Motor neuron (in vitro differentiated cells): ENCODE measurements at places on chromosomes 16 and 17.

- ATAC-seq = no peak
Measured at GRCh38 chr16:177394-177822, 928 bp downstream of the HBA1 start.

DNA sequence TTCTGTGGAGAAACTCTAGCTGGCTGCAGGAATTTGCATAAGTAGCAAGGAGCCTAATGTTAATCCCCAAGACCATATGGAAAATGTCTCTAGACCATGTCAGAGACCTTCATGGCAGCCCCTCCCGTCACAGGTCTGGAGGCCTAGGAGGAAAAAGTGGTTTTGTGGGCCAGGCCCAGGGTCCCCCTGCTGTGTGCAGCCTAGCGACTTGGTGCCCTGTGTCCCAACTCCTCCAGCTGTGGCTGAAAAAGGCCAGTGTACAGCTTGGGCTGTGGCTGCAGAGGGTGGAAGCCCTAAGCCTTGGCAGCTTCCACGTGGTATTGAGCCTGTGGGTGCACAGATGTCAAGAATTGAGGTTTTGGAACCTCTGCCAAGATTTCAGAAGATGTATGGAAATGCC, 306.9 kb upstream of the CA10 start:
- ATAC-seq = no peak

GRCh38 chr17:61668486-61668885, 77.5 kb upstream of the NACA2 start:
- no peak for ATAC-seq

GRCh38 chr17:33966410-33967059, 288.6 kb upstream of the CCL2 start:
- ATAC-seq = no peak

DNA sequence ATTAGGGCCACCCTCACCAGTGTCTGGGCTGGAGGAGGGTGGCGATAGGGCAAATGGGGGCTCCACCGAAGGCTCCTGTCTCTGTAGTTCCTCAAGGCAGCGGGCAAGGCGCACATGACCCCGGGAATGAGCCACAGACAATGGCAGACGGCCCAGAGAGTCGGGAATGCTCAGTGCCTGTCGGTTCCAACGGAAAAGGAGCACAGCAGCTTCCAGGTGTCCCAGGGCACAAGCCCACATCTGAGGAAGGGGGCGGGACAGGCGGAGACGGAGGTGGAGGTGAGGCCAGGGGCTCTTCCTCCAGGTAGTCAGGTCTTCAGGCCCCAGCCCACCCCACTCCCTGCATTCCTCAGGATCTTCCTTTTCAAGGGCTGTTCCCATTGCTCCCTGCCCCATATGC, 5.1 kb upstream of the SPAG7 start:
- ATAC-seq = no peak

GRCh38 chr17:13337864-13338371, 263.8 kb downstream of the HS3ST3A1 start:
- ATAC-seq = peak; percentile 79

DNA sequence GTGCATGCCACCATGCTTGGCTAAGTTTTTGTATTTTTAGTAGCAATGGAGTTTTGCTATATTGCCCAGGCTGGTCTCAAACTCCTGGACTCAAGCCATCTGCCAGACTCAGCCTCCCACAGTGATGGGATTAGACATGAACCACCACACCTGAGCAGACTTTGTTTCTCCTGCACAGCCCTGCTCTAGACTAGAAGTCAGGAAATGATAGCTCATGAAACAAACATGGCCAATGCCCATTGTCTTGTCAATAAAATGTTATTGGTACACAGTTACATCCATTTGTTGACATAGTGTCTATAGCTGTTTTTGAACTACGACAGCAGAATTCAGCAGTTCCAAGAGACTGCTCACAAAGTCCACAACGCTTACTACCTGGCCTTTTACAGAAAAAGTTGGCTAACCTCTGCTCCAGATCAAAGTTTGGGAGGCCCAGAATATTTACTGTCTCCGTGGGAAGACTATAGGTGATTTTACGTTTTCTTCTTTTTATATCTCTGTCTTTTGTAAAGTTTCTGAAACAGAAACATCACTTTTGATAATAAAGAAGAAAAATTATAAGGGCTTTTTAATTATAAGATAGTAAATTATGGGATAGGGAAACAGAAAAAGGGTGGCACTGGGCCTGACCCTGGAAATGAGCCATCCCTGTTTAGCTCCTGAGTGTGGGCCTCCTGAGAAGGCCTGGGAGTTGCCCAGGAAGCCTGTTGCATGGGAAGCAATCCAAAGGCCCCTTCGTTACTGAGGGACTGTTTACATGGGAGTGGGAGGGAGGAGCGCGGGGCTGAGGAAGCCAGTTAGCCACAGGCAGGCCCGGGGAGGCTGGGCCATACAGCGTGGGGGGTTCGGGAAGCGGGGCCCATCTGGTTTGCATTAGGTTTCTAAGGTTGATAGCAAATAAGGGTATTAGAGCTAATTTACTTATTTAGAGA, 201.5 kb downstream of the IRF8 start:
- no peak for ATAC-seq

DNA sequence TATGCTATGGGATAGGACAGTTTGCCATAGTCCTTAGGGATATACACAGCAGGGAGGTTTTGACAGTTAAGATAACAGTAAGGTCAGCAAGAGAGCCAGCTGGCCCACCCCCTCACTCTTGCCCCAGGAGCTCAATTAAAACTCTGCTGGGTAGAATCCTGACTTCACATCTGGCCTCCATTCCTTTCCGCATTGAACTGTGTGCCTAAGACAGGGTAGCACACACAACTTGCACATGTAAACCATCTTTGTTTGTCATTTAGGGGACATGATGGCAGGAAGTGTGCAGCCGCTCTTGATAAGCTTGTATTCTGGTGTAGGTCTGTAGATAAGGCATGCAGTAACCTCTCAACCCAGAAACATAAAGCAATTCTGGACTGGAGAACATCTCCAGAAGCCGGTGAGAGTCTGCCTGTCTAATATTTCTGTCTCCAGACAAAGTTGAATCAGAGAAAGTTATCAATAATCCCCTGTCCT, 5.2 kb downstream of the MINK1 start:
- ATAC-seq = no peak

DNA sequence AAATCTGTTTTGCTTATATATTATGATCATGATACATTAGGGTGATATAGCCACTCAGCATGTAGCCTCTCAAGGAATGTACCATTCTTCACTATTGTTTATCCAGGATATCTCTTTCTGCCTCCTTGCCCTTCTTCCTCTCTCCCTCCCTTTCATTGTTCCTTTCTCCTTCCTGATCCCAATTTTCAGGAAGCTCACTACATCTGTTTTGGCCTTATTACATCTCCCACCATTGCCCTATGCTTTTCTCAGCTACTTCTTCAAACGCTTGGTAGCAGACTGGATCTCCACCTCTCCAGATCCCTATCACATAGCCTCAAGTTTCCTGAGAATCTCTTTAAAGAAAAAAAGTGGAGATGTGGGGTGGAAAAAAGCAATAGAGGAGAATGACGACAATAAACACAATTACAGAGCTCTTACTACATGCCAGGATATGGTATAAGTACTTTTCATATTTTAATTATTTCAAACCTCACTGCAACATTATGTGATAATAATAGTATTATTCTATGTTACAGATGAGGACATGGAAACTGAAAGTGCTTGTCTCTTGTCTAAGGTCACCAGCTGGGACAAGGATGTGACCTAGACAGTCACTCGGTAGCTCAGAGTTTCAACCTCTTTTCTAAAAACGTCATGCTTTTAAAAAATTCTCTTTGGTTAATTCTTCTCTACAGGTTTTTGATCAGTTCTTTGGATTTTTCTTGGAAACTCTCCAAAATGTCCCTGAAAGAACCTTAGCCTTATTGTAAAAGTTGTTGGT, 959.1 kb downstream of the CDH11 start:
- no peak for ATAC-seq

- peak; percentile 92 for ATAC-seq
Measured at GRCh38 chr16:1351582-1352362, at the start of the genes GNPTG and TSR3. Gene GNPTG (plus strand): TSS chr16:1351931. CDS start chr16:1351966, 35 bp downstream. Gene TSR3 (minus strand): TSS chr16:1351878. CDS start chr16:1351804, 74 bp downstream.

DNA sequence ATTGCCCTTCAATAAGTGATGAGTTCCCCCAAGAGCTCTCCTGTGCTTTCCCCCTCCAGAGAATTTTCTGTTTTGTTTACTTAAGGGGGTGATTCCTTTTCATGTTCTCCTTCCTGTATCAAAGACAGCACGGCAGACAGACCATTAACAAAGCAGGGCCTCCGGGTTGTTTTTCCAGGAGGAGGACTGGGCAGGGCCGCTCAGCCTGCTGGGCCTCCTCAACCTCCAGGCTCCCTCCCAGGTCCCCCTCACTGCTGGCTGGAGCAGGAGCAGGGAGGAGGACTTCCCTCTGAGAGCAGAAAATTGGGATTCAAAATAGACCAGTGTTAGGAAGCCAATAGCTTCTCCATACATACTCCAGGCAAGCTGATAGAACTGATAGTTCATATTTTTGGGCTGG, 20.4 kb downstream of the SDK2 start:
- peak; percentile 52 for ATAC-seq

DNA sequence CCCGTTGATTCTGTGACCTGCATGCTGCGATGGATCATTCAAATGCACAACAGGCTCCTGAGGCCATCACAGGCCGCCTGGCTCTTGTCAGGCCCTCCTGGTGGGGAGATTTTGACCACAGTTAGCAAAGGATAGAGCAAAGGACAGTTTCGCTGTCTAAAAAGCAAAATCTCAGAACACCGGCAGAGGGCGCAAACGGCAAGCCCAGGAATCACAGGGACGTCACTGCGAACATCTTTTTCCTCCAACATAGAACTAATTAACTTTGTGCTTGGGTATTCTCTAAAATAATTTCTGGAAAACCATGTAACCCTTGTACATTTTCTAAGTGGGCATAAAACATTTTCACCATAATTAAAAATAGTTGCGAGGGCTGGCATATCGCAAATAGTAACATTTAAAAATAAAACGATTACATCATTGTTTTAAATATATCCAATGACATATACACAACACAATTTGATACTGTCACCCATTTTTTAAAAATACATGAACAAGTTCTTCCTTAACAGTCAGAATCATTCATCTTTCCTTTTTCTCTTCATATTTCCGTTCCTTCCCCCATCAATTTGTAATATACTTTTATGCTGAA, 19.7 kb upstream of the SLC47A1 start:
- peak; percentile 74 for ATAC-seq

DNA sequence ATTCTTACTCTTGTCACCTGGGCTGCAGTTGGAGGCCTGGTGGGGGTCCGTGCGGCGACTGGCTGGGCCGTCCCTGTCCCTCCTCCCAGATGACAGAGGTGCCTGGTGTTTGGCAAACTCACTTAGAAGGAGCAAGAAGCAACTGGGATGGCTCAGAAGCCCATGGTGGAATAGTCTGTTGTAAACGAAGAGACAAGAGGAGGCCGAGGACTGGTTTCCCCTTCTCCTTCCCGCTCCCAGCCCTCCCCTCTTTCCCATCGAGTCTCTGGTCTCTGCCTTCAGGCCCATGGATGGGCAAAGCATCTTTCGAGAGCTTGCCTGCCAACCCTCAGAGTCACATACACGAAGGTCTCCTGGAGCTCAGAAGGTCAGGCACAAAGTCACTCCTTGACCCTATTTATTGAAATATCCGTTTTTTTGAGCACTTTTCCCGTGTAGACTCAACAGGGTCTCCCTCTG, 364.4 kb downstream of the SEC14L1 start:
- ATAC-seq = no peak

DNA sequence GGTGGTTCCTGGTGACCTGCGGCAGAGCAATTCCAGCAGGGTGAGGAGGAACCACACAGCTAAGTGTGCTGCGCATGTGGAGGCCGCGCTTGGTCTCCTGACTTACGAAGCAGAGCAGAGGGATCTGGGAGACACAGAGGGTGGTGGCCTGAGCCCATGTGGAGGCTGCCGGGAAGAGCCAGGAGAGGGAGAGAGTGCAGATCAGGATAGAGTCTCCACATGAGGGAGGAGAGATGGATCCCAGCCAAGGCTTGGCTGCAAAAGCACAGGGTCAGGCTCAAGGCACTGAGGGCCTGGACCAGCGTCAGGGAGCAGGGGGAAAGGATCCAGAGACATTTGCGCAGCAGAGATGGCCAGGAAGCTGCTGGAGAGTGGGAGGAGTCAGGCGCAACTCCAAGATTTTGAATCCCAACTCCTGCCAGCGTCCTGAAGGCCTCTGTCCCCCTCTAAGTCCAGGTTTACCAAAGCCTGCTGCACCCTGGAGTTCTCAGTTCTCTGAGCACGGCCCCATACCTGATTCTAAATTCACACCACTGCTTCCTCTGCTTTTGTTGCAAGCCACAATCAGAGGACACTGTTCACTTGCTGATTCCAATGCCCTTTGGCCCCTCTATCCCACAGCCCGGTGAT, 11.3 kb upstream of the MLLT6 start:
- peak; percentile 24 for ATAC-seq

- no peak for ATAC-seq
Measured at GRCh38 chr16:4709481-4709880, 16.1 kb downstream of the NUDT16L1 start.

DNA sequence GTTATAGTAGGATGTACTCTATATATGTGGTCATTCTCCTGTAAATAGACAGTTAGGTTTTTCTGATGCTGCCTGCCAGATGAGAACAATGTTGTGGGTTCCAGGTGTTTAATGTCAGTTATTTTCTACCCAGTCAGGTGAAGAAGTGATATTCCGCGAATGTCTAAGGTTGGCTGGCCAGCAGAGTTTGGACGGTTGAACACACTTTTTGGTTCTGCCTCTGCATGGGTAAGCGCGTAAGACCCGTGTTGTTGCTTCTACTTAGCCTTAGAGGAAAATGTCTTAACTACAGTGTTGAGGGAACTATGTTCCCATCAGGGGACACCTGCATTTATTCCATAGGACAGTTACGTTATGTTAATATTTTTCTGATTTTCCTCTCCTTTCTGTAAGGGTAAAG, 162.6 kb downstream of the MAP2K6 start:
- no peak for ATAC-seq

DNA sequence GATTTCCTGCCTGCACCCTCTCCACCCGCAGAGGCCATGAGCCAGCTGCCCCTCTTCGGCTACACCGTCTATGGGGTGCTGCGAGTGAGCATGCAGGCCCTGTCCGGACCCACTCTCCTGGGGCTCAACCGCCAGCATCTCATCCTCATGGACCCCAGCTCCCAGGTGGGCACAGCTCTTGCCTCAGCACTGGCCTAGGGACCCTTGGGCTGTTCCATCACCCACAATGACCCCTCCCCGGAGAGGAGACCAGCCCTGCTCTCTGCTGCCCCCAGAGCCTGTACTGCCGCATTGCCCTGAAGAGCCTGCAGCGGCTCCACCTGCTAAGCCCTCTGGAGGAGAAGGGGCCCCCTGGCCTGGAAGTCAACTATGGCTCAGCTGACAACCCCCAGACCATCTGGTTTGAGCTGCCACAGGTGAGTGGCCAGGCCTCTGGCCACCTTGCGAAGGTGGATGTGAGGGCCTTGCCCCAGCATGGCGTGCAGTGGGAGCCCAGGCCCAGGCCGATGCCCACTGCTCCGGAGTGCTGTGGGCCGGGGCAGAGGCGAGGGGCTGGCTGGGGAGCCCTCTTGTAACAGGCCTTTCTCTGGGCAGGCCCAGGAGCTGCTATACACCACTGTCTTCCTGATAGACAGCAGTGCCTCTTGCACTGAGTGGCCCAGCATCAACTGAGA, 7.3 kb upstream of the SMIM5 start:
- peak; percentile 39 for ATAC-seq

GRCh38 chr17:11553135-11553534, 45.1 kb upstream of the DNAH9 start:
- no peak for ATAC-seq
